ENCODE measurements at places on chromosomes 7 and 10.

GRCh38 chr10:44716470-44717015 lies 194.6 kb upstream of the TMEM72 start:
- DNase-seq = no peak

GRCh38 chr7:134787064-134787463 lies 7.6 kb downstream of the CALD1 start:
- no peak for DNase-seq

- no peak for DNase-seq
Observed at GRCh38 chr7:106114716-106115383, 2.7 kb upstream of the SYPL1 start.

GRCh38 chr7:2425749-2426148 lies 22.3 kb downstream of the CHST12 start:
- DNase-seq = no peak

GRCh38 chr10:114908896-114909295 lies 29.1 kb upstream of the TRUB1 start:
- DNase-seq = no peak

- DNase-seq = no peak
Observed at GRCh38 chr10:67819768-67820204, 18.2 kb downstream of the DNAJC12 start.

- no peak for DNase-seq
Observed at GRCh38 chr7:70044064-70044463, 445.8 kb downstream of the AUTS2 start.

Measured in NCI-H1092 (cell line).